ENCODE measurements at places on chromosomes 1 and 21.

- no peak for DNase-seq
Measured at GRCh38 chr1:160558660-160559380, 20.5 kb downstream of the CD84 start.

GRCh38 chr1:183506561-183506960, 34.3 kb downstream of the SMG7 start:
- DNase-seq = no peak

GRCh38 chr1:224273641-224274040, 56.3 kb downstream of the NVL start:
- DNase-seq = no peak

GRCh38 chr1:198234520-198235251, 77.9 kb downstream of the NEK7 start:
- no peak for DNase-seq

DNA sequence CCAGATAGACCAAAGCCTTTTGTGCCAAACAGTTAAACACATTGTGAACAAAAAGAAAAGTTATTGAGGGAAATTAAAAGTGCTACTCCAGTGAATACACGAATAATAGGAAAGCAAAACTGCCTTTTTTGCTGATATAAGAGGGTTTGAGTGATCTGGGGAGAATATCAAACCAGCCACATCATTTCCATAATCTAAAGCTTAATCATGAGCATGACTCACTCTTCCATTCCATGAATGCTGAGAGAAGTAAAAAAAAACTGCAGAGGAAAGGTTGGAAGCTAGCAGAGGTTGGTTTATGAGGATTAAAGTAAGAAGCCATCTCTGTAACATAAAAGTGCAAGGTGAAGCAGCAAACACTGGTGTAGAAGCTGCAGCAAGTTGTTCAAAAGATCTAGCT, 350.6 kb upstream of the NCAM2 start:
- DNase-seq = no peak

DNA sequence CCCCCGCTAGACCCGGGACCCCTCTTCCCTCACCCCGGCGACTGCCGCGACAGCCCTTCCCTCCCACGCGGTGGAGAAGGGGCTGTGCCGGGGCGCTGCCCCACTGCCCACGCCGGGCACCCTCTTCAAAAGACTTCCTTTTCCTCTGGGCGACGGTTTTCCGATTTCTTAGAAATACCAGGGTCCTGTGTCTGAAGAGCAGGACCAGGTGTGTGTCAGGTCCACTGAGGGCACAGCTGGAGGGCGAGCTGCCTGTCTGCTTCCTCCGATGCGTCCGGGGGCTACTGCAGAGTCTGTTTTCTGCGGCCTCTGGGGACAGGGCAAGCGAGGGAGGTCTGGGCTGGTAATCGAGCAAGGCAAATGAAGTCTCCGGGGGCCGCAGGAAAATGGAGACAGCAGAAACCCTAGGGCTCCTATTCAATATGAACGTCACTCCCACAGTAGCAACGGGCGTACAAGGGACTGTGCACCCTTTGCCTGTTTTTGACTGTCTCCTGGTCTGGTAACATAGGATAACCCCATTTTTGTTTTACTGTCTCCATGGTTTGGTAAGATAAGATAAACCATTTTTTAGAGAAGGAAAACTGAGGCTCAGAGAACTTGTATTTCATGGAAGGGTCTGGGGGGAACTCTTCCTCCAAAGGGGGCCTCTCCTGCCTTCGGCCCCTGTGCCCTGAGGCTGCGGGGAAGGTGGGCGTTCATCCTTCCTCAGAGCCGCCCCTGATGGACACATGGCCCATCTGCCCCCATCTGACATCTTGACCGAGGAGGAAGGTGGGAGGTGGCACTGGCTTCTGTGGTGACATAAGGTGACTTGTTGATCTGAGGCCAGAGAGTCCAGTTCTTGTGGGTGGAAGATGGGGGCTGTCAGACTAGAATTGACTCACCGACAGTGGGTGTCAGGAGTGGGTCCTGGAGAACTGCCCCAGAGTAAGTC, 970 bp downstream of the TNFRSF1B start:
- DNase-seq = no peak

- no peak for DNase-seq
Measured at GRCh38 chr1:98030483-98030882, 109.6 kb upstream of the DPYD start.

DNA sequence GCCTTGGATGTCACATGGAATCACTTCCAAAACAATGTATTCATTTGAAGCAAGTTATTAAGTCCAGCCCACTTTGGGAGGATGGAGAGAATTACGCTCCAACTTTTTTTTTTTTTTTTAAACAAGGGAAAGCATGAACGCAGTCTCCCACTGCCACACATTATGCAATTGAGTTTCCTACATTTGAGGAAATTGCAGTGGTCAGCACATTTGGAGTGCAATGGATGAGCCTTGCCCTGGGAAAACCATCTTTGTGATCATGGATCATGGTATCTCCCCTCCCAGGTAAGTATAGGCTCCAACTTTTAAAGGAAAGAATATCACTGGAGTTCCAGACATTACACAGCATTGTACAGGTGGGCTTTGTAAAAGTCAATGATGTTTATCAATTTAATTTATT, 26.7 kb downstream of the MAP10 start:
- DNase-seq = no peak

- DNase-seq = no peak
Measured at GRCh38 chr1:147837129-147837963, 65.2 kb upstream of the GJA8 start.

- no peak for DNase-seq
Measured at GRCh38 chr1:5911871-5912271, 80.4 kb downstream of the NPHP4 start.

GRCh38 chr1:148354284-148354912, 128.7 kb downstream of the PPIAL4G start:
- DNase-seq = no peak

GRCh38 chr1:10195570-10195969, 14.8 kb upstream of the KIF1B start:
- DNase-seq = no peak

DNA sequence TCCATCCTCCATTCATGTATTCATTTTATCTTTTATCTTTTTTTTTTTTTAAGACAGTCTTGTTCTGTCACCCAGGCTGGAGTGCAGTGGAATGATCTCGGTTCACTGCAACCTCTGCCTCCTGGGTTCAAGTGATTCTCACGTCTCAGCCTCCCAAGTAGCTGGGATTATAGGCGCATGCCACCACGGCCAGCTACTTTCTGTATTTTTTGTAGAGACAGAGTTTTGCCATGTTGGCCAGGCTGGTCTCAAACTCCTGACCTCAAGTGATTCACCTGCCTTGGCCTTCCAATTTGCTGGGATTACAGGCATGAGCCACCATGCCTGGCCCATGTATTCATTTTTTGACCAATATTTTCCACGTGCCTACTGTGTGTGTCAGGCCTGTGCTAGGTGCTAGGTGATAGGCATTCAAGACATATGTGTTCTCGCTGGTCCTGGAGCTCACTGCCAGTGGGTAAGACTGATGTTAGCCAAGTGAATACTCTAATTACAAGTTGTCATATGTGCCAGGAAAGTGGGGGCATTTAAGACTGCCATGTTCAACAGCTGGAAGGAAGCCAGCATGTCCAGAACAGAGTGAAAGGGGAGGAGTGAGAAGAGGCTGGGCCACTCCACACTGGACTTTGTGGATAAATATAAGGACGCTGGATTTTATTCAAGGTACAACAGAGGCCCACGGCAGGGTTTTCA, 5.3 kb upstream of the CELSR2 start:
- no peak for DNase-seq

- DNase-seq = no peak
Measured at GRCh38 chr1:248730507-248731335, 24.8 kb downstream of the LYPD8 start.

DNA sequence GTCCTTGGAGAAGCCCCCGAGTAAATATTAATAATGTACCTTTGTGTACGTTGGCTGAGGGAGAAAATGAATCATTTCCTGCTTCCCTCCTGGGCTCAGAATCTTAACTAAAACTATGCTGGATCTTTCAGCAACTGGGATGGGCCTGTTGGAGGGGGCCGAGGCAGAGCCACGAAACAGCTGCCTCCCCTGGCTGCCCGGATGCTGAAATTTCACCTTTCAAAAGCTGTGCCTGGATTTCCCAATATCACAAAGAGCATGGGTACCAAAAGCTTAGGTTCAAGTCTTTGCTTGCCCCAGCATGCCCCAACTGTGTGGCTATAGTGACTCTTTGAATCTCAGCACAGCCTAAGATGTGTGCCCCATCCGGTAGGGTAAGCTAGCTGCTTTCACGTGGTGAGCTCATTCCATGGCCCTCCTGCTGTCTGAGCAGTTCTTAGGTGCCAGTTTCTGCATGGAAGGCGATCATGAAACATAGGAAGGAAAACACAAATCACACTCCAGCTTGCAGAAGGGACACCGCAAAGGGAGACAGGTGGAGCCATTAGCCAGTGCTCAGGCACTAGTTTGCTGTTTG, 473.5 kb downstream of the PTPRU start:
- DNase-seq = no peak

DNA sequence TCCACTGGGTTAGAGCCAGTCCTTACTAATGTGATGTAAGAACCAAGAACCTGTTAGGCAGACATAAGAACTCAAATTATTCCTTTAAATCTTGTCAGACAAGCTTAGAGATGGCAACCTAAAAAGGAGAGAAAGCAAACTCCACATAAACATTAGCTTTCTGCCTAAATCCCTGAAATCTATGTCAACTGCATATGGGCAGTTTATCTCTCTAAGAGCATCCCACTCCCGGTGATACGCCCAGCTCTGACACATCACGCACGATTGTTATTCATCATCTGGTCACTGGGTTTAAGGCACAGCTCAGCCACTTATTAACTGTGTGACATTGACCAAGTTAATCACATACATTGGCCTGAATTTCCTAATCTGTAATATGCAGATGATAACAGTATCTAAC, 323.7 kb downstream of the HHIPL2 start:
- no peak for DNase-seq

GRCh38 chr1:15618655-15619525, 1.6 kb downstream of the DDI2 start:
- no peak for DNase-seq

DNA sequence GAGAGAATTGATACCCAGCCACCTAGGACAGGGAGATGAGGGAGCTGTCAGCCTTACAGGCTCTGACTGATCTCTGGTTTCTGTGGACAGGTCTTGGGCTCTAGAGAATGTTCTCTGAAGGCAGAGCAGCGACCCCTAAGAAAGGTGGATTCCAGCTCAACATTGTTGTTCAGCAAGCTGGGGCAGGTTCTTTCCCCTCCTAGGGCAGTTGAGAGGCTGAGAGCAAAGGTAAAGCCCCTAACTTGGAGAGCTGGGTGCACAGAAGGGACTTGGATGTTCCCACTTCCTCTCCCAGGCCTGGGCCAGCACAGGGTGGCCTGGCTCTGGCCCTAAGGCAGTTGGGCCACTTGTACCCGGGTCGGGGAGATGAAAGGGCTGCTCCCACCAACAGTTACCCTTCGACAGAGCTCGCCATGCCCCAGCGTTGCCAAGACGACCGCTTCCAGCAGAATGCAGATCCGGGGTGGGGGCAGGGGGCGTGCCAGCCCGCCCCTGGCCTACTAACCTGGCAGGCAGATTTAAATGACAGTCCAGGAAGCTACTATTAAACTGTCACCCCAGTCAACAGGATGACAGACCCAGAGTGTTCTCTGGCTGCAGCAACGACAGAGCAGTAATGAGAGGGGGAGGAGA, 31.6 kb downstream of the LRP8 start:
- DNase-seq = no peak

- no peak for DNase-seq
Measured at GRCh38 chr1:195915826-195916225, 692.4 kb downstream of the KCNT2 start.

GRCh38 chr1:236065509-236066005, 667 bp upstream of the NID1 start:
- DNase-seq = no peak

- DNase-seq = no peak
Measured at GRCh38 chr1:41447995-41448770, 36.3 kb downstream of the EDN2 start.

DNA sequence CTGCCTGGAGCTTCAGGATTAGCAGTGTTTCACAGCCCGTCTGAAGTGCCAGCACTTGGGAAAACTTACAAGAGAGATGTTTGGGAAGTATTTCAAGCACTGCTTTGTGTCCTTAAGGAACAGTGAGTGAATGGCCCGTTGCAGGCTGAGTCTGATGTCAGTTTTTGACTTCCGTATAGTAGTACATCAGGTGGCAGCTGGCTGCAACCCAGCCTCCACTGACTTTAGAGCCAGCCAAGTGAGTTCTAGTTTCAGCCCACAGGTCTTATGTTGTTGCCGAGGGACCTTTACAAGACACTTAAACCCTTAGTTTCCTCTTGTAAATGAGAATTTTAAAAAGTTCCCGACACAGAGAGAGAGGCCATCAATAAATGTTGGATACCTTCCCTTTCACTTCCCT, 35.0 kb downstream of the UCK2 start:
- no peak for DNase-seq

DNA sequence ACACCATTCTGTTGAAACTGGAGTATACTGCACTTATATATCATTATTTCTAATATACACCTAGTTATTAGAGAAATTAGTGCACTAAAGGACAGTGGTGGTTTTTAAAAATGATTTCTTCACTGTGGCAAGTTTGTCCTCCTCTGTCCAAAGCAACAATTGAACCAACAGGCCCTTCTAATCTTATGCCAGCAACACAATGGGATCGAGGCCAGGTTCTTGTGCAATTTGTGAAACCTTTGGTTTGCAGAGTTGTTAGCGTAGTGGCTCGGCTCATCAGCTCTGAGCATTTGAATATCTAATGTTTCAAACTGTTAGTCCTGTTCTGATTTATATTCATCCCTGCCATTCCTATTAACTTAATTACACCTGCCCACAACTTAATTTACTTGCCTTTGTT, 9.9 kb upstream of the LRRC39 start:
- no peak for DNase-seq

DNA sequence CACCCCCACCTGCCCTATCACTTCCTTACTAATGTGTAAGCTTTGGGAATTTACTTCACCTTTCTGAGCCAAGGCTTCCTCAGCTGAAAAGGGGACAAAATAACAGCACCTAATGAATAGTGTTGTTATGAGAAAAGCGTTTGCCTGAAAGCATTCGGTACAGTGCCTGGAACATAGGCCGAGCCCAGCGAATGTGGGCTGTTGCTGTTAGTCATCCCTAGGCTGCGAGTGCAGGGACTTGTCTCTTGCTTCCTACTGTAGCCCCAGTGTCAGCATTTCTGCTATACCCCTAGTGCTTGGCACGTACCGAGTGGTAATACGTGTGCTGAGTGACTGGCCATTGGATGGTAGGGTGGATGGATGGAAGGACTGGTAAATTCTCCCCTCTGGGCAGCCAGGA, 16.7 kb upstream of the KPNA6 start:
- DNase-seq = no peak

GRCh38 chr21:25396135-25396711, 211.1 kb downstream of the MRPL39 start:
- no peak for DNase-seq

DNA sequence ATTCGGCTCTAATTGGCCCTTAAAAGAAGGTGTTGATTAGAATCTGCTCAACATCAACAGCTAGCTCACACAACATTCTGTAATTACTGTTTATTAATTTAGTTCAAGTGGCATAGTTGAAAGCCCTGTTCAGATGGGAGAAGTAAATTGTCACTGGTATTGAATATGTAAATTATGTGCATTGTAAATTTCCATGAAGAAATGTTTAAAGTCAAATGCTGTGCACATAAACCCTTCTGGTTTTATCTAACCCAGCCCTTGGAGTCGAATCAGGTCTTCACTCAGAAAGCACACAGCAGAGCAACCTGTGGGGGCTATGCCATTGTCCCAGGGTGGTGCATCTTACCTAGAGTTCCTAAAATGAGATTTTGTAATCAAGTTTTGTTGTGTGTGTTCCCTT, 65.4 kb upstream of the LMO4 start:
- no peak for DNase-seq
